ENCODE measurements at places on chromosomes 7 and 10. TPM values are rescaled to one million over a fixed set of nuclear protein-coding genes. Genes with fewer than 3 reads are reported as not detected.

The NSMCE4A gene
- total RNA-seq: 21.2 TPM

The PILRA gene
- under 0.01 TPM for total RNA-seq

The BAMBI gene
- total RNA-seq: 24.3 TPM

The TMEM26 gene
- total RNA-seq: not detected

The STK31 gene
- total RNA-seq: 0.07 TPM

The RPEL1 gene
- total RNA-seq: under 0.01 TPM

The OR2A2 gene
- total RNA-seq: not detected

The FKBP14 gene
- 31.5 TPM for total RNA-seq

The RPP30 gene
- 25.6 TPM for total RNA-seq

The HERPUD2 gene
- 41.2 TPM for total RNA-seq

The AGR2 gene
- total RNA-seq: 11.5 TPM

The CDK1 gene
- total RNA-seq: 0.85 TPM

The IDI2 gene
- not detected for total RNA-seq

The SPOCK2 gene
- 0.34 TPM for total RNA-seq

The SEMA3D gene
- total RNA-seq: not detected

The FZD1 gene
- 7.2 TPM for total RNA-seq

The CFAP43 gene
- under 0.01 TPM for total RNA-seq

The NPY4R2 gene
- total RNA-seq: not detected

All from nasal cavity respiratory epithelium epithelial cell of viscerocranial mucosa (primary cell).